ENCODE measurements at places on chromosomes 5 and 9.
A peak's percentile ranks its signal among the peaks of the same experiment; 100 is the strongest.

- peak; percentile 91 for DNase-seq
These were observed 90.9 kb downstream of the THBS4 start for GRCh38 chr5:80125962-80126480.

DNA sequence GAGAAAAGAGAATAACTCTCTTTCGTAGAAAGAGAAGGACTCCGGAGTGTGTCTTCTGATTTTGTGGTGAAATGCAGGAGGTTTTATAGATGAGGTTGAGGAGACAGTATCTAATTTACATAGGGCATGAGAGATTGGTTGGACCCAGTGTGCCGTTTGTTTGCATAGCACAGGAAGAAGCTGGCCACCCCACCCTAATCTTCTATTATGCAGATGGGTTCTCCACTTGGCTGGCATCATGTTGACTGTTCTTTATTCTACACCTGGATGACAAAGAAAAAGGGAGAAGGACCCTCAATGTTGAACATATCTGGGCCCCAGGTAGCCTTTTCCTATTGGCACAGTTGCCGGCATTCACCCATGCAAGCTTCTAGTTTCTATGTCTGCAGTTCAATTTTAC, 23.2 kb upstream of the MINAR2 start:
- DNase-seq = no peak

GRCh38 chr5:68251804-68252522, 36.4 kb downstream of the PIK3R1 start:
- no peak for DNase-seq

DNA sequence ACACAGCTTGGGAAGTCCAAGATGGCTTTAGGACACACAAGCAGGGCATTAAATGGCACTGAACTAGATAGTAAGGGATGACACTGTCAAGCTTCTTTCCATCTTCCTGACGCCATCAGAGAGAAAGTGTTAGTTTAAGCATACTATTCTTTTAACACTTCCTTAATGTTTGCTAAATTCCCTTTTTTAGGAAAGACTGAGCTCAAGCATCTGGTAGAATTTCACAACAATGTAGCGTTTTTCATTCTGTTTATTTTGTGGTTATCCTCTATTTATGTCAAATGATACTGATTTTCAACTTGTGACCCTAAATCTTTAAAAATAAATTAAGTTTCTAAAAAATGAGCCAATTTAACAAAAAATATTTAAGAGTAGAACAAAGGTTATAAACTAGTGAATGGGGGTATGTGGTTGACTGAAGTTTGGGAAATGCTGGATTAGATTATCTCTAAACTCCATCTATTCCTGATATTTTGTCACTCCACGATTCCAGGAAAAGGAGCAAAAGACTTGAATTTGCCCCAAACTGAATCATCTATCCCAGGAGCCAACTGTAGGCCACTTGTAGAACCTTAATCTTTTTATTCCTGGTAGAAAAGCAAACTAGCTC, 147.4 kb upstream of the KLF9 start:
- no peak for DNase-seq

DNA sequence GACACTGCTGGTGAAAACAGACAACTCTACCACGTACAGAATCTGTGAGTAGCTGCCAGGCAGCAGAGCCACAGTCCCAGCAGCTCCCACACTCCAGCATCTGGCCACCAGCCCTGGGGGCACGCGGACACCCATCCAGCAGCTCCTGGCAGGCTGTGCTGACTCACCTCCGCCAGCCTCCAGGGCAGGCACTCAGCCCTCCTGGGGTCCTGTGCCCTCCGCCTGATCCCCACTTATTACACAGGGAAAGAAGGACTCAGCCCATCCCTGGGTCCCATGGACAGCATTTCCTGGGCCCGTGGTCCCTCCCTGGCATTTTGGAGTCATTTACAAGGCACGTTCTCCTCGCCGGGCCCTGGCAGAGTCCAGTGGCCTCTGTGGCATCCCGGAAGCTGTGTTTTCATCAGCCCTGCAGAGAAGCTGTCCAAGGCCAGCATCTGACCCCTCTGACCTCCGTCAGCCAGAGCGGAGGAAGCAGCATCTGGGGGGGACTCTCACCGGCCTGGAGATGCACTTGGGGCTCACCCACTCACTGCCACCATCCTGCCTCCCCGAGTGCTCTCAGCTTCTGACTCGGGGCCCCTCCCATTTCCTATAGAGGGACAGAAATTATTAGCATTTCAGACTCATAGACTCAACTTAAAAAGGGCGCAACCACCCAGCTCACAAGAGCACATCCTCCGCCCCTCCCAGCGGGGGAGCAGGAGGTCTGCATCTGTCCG, 21.6 kb downstream of the PAEP start:
- DNase-seq = no peak

All from activated CD4-positive, alpha-beta T cell treated with anti-CD3 and anti-CD28 coated beads, Interleukin-2, amount 50 U/mL, for 16 hours (primary cell).